ENCODE measurements at places on chromosomes 4 and X.

DNA sequence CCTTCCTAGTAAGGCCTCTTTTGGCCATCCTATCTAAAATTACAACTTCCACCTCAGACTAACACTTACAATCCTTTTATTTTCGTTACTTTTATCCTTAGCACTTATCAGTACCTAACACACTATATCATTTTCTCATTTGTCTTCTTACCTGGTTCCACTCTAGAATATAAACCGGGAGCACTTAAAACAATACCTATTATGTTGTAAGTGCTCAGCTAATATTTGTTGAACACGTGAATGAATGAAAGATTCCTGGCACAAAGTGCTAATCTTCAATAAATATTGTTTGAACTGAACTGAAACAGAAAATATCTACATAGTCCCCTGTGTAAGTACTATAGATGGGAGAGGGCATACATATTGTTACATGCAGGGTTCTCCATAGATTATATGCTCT lies 14.4 kb downstream of the MGARP start:
- DNase-seq, result no peak

- no peak for DNase-seq
Observed at GRCh38 chr4:108884596-108884995, 121.7 kb upstream of the ETNPPL start.

GRCh38 chr4:113052379-113052951 lies 3.0 kb downstream of the ANK2 start:
- no peak for DNase-seq

DNA sequence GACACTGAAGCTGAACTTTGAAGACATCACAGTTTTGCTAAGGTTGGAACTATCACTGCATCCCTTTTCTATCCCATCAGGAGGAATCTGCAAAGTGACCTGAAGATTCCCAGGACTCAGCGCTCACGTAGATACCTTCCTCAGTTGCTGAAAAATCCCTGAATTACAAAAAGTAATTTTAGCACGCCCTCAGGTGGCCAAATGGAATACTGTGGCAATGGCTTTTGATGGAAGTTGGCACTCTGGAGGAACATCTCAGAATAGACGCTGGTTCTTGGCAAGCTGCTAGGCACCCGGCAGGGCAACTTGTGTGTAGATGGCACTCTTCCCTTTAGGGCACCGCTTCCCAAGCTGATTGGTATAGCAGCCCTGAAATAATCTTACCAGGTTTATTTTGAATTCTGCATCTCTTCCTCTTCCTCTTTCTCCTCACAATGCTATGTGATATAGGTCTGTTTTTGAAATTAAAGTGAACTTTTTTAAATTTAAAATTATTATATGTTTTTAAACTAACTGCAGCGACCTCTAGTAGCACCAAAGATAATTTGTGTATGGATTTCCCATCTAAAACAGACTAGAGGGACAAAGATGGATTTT lies 16.3 kb upstream of the ESX1 start:
- DNase-seq, result peak; percentile 11

DNA sequence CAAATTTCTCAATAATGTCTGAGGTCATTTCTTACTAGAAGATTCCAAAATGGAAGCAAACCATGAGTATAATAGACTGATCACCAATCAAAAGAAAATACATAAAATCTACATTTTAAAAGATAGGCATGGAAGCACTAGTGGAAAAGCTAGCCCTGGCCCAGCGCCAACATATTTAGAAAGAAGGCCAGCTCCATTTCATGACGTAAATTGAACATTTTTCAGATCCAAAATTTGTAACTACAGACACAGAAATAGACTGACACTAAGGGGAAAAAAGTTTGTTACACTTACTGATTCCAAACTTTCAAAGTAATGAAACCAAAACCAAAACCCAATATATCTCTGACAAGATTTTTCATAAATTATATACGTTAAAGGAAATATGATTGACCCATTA lies 117.7 kb downstream of the ADAMTS3 start:
- no peak for DNase-seq

- DNase-seq, result no peak
Observed at GRCh38 chr4:52840531-52841370, 21.4 kb upstream of the RASL11B start.

GRCh38 chr4:168386002-168386401 lies 67.5 kb upstream of the DDX60 start:
- no peak for DNase-seq

DNA sequence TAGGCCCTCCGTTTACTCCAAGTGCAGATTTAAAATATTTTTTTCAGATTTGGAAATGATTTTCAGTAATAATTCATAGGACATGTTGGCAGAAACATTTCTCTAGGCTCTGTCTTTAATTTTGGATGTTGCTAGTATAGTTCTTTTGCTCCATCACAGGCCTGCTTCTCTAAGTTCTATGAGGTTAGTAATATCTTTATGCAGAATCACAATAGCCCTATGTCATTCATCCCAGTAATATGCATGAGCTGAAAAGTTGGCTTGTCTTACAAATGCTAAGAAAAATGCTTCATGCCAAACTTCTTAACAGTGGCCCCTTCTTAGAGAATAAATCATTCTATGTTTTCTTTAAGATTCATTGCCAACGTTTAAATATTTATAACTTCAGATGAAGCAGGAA lies 148.3 kb upstream of the TLL1 start:
- DNase-seq, result no peak

GRCh38 chr4:132956962-132957361 lies 192.1 kb upstream of the PCDH10 start:
- DNase-seq, result no peak

GRCh38 chr4:116391020-116391419 lies 694.4 kb downstream of the TRAM1L1 start:
- DNase-seq, result no peak

DNA sequence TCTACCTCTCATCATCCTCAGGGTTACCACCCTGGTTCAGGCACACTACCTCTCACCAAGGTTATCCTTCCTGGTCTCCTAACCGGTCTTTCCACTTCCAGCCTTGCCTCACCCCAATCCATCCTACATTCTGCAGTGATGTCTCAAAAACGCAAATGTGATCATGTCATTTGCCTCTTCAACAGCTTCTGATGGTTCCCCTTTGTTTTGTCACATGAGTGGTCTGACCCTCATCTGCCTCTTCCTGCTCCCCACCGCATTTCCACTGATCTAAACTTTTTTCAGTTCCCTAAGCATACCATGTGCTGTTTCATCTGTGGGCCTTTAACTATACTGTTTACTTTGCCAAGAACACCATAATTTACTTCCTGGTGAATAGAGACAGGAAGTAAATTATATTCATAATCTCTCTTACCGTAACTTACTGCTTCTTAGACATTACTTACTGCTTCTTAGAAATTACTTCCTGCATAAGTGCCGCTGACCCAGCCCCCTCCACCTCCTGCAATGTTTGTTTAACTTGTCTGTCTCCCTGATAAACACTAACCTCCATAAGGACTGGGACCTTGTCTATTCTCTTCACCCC lies 27.1 kb upstream of the NSUN7 start:
- DNase-seq, result no peak

DNA sequence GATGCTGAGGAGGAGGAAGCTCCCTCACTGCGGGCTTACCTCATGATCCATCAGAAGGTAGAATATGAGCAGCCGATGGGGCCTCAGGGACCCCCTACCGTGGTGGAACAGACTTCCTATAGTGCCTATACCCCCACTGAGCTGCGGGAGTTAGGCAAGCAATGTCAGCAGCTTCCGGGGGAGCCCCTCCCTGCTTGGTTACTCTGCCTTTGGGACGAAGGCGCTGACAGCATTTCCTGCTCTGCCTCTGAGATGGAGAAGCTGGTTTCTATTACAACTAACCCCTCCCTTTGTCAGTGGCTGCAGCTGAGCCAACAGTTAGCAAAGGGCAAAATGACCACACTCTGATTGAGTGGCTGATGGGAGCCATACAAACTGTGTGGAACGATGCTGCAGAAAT lies 430.7 kb downstream of the IDS start:
- DNase-seq, result no peak

- DNase-seq, result no peak
Observed at GRCh38 chr4:77619408-77619807, 13.8 kb downstream of the CXCL13 start.

- no peak for DNase-seq
Observed at GRCh38 chr4:53932796-53933610, 131.4 kb downstream of the CHIC2 start.

DNA sequence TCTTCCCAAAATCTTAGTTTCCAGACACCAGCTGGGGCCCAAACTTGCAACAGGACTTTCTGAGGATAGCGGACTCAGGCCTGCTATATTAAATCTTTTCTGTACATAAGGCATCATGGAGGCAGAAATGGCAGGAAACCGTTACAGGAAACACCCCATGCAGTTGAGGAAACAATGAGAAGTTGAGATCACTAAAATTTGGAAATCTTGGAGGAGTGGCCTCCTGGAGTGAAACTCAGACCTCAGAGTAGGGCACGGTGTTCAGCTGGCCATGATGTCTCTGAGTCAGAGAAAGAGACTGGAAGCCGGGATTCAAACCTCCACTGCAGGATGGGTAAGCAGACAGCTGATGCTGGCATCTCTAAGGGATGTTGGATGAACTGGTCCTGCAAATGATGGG lies 372.6 kb upstream of the CTSO start:
- DNase-seq, result no peak

- no peak for DNase-seq
Observed at GRCh38 chr4:94564252-94564651, 112.5 kb downstream of the PDLIM5 start.

- DNase-seq, result no peak
Observed at GRCh38 chrX:126394681-126395080, 157.9 kb downstream of the DCAF12L1 start.

GRCh38 chr4:31984872-31985271 lies 1264.7 kb downstream of the PCDH7 start:
- DNase-seq, result no peak

DNA sequence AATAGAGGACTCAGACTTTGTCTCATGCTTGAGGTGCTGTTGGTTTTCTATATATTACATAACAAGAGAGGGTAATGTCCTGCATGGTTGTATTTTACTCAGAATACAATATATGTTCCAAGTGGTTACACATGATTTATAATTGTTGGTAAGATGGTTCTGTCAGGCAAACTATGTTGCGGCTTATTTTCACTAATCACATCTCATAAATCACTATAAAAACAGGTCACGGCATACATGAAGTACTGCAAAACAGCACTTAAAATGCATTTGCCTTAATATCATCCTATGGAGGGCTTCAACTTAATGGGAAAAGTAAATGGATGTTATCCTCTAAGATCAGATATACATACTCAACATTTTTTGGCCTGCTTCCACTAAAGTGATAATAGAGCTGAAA lies 246.0 kb upstream of the ARSJ start:
- DNase-seq, result no peak

DNA sequence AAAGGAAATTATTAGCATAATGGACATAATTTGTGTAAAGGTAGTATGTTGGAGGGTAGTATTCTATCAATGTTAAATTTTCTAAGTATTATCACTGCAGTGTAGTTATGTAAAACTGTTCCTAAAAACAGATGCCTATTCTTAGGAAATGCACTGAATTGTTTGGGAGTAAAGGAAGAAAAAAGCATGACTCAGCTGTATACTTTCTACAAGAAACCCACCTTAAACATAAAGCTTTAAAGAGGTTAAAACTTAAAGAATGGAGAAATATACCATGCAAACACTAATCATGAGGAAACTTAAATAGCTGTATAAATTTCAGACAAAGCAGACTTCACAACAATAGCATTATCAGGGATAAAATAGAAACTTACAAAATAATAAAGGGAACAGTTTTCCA lies 292.9 kb downstream of the ANTXR2 start:
- DNase-seq, result no peak

GRCh38 chr4:61294936-61295335 lies 94.8 kb downstream of the ADGRL3 start:
- DNase-seq, result no peak

- no peak for DNase-seq
Observed at GRCh38 chr4:123449780-123450179, 53.2 kb downstream of the SPRY1 start.

DNA sequence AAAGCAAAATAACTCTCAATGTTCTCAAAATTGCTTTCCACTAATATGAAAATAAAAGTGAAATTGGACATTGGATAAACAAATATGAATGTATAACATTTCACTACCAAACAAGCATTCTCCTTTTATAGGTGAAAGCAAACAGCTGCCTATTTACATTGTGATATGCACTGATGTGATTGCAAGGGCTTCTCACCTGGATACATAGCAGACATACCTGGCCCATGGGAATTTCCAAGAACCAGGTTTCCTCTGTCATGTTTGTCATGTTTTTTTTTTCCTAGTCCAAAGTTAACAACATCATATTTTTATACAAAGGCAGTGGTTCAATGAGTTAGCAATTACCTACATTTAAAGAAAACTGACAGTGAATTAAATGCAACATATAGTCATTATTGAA lies 228.5 kb downstream of the ANKRD50 start:
- DNase-seq, result no peak

Measured in stimulated activated CD4-positive, alpha-beta T cell treated with anti-CD3 and anti-CD28 coated beads, Interleukin-4, amount 100 ng/mL, for 48 hours (primary cell).